T-cell (primary cell): ENCODE measurements at places on chromosomes 5 and 9. TPM values are rescaled to one million over a fixed set of nuclear protein-coding genes. Genes with fewer than 3 reads are reported as not detected.

- H3K36me3 ChIP-seq, result no peaks in the 10 kb centered on the region
- no peak for DNase-seq
- no peak overlapping the region for H3K4me3 ChIP-seq
- no peak overlapping the region for H3K27ac ChIP-seq
- no peaks in the 10 kb centered on the region for H3K27me3 ChIP-seq
- no peaks in the 10 kb centered on the region for H3K4me1 ChIP-seq
These were observed 120.6 kb upstream of the CCDC112 start for GRCh38 chr5:115417076-115417475.

DNA sequence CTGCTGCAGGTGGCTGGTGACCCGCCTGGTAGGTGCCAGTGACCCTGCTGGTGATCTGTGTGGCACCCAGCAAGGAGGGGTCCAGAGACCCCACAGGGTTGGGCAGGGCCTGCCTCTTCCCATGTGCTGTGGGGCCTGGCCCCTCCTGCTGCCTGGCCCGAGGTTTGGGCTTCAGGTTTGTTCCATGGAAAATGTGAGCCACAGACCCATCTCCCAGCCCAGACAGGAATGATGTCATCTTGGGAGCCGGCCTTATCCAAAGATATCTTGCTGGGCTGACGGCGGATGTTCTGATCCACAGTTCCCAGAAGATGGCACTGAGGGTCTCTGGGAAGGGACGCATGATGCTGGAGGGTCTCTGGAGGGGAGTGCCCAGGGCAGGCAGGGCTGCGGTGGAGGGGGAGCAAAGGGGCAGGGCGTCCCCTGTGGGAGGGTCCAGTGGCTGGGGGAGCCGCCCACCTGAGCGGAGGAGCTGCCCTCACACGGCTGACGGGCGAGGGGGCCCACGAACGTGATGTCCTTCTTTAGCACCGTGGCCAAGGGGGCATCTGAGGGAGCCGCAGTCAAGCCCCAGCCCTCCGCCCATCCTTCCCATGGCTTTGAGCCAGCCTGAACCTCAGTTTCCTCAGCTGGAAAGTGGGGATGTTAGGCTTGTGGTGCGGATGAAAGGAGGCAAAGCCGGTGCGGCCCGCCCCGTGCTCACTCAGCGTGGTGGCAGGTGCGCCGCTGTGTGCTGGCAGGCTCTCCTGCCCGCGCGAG, 68.1 kb downstream of the COL5A1 start:
- no peak overlapping the region for H3K4me3 ChIP-seq
- no peaks in the 10 kb centered on the region for H3K27me3 ChIP-seq
- DNase-seq, result no peak
- H3K27ac ChIP-seq, result no peak overlapping the region
- H3K4me1 ChIP-seq, result no peaks in the 10 kb centered on the region

Gene BARHL1
- not detected for total RNA-seq

DNA sequence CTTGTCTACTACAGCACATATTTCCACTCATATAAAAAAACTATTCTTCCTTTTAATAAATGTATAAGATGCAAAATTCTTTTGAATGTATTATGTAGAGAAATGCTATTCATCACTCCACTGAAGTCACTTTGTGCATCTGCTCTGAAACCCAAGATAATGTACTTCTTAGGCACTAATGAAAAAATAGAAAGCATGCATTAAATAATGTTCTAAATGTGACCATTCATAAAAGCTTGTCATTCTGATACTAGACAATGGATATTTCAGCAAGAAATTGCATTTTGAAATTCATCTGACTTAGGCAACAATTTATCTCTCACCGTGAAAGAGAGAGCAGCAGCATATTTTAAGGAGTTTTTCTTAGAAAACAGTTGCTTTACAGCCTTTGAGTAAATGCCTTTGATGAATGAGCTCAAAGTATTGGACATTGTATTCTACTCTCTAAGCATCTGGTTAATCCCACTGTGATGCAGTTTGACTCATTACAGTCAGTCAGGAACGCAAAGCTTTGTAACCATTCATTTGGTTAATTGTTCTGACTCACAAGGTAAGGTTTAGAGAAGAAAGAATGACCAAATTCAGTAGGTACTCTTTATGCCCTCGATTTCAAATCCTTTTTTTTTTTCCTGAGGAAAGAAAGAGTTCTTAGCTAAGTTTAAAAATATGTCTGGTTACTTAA, 2233.8 kb upstream of the C9orf72 start:
- no peak overlapping the region for H3K4me3 ChIP-seq
- H3K27ac ChIP-seq, result no peak overlapping the region
- no peaks in the 10 kb centered on the region for H3K27me3 ChIP-seq
- H3K36me3 ChIP-seq, result no peaks in the 10 kb centered on the region

Gene IGFBPL1
- total RNA-seq, result not detected

Gene BTNL3
- total RNA-seq, result not detected

DNA sequence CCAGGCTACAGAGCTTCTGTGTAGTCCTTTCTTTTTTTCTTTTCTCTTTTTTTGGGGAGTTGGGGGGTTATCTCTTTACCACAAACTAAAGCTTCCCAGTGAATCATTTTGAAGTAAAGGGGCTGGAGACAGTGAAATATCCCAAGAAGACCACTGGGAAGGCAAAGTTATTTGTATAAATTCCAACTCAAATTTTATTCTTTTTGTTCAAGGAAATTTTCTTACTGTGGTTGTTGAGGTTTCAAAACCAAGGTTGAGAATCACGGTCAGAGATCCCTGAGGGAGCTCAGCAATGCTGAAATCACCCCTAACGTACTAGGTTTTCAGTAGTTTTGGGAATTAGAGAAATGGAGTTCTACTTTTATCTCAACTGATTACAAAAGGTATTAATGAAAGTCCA, 175.7 kb downstream of the ARHGEF28 start:
- H3K27ac ChIP-seq, result no peak overlapping the region
- DNase-seq, result no peak
- H3K4me1 ChIP-seq, result no peaks in the 10 kb centered on the region
- no peaks in the 10 kb centered on the region for H3K36me3 ChIP-seq

GRCh38 chr5:175885813-175886212, 14.4 kb downstream of the CPLX2 start:
- H3K4me3 ChIP-seq, result no peak overlapping the region
- peaks cover 39% of the 10 kb centered on the region for H3K27me3 ChIP-seq
- H3K36me3 ChIP-seq, result no peaks in the 10 kb centered on the region
- H3K27ac ChIP-seq, result no peak overlapping the region

- no peak for DNase-seq
- H3K27ac ChIP-seq, result no peak overlapping the region
- no peaks in the 10 kb centered on the region for H3K4me1 ChIP-seq
- H3K27me3 ChIP-seq, result peaks cover 28% of the 10 kb centered on the region
- H3K36me3 ChIP-seq, result no peaks in the 10 kb centered on the region
These were observed 100.9 kb upstream of the TBC1D2 start for GRCh38 chr9:98356326-98356725.

DNA sequence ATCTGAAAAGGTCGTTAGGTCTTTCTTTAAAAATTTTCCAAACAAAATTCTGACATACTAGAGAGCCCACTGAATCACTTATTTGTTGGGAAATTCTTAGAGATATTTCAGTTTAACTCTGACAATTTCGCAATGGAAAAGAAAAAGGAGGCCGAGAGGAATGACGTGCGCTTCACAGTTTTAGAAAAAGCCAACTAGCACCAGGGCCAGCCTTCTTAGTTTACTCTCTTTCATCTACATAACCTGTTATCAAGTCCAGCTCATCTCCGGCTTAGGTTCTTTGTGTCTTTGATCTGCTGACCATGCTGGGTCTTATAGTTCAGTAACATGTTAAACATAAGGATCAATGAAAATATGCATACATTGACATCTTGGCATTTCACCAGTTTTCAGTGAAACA, 201.7 kb upstream of the TAS2R1 start:
- no peaks in the 10 kb centered on the region for H3K4me1 ChIP-seq
- no peaks in the 10 kb centered on the region for H3K27me3 ChIP-seq
- no peak overlapping the region for H3K27ac ChIP-seq
- no peaks in the 10 kb centered on the region for H3K36me3 ChIP-seq
- DNase-seq, result no peak

- no peaks in the 10 kb centered on the region for H3K27me3 ChIP-seq
- no peaks in the 10 kb centered on the region for H3K36me3 ChIP-seq
- no peaks in the 10 kb centered on the region for H3K4me1 ChIP-seq
- H3K4me3 ChIP-seq, result no peak overlapping the region
- no peak for DNase-seq
These were observed 56.7 kb upstream of the CXCL14 start for GRCh38 chr5:135635451-135635850.

DNA sequence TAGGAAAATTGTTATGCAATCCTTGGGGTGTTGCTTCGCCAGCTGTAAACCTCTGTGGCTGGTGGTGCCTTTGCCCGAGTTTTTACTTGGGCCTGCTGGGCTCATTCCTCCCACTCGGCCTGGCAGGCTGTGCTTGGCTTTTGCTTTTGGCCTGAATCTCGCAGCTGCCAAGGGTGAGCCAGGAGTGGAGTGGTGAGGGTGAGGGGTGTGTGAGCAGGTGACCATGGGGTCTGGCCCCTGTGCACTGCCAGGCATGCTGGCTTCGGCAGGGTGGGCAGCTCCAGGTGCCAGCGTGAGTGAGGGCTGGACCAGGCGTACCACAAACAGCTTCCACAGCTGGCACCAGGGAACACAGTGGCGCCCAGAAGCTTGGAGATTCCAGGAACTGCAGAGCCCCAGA, 12.6 kb upstream of the DHFR start:
- H3K27me3 ChIP-seq, result no peaks in the 10 kb centered on the region
- no peak overlapping the region for H3K27ac ChIP-seq
- no peak for DNase-seq
- H3K4me1 ChIP-seq, result no peaks in the 10 kb centered on the region

Gene UNC13B
- total RNA-seq, result 1.2 TPM

- peak overlapping the region; percentile 95 for H3K27ac ChIP-seq
- DNase-seq, result no peak
- H3K36me3 ChIP-seq, result no peaks in the 10 kb centered on the region
- H3K27me3 ChIP-seq, result no peaks in the 10 kb centered on the region
- peak overlapping the region; percentile 90 for H3K4me3 ChIP-seq
These were observed 577 bp downstream of the RNF145 start for GRCh38 chr5:159208514-159209437.

Gene PCDHB5
- total RNA-seq, result not detected

DNA sequence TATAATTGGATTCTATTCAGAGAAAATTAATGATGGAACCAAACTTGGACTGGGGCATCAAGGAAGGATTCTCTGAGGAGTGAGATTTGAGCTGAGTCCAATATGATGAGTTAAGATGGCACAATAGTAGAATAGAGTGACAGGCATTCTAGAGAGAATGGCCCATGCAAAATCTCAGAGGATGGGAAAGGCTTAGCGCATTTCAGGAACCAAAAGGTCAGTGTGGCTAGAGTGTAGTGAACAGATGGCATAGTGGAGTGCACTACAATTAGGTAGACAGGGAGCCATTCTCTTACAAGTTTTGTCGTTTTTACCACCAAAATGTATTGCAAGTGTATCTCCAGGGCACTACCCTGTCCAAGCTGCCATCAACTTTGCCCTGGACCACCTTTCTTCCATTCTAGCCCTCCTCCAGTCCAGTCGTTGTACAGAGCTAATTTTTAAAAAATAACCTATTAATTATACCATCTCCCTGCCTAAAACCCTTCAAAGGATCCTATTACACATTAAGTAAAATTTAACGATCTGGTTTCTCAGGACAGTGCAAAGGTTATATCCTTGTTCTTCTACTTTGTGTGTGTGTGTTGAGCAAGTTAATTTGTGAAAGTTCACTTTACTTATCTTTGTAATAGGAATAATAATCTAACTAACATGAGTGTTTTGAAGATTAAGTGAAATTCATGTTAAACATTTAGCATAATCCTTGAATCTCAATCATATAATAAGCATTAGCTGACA, 211.7 kb downstream of the COMMD10 start:
- no peak overlapping the region for H3K27ac ChIP-seq
- no peaks in the 10 kb centered on the region for H3K4me1 ChIP-seq
- H3K36me3 ChIP-seq, result peaks cover 31% of the 10 kb centered on the region
- H3K27me3 ChIP-seq, result no peaks in the 10 kb centered on the region
- DNase-seq, result no peak

GRCh38 chr5:107578051-107578635, 92.6 kb downstream of the EFNA5 start:
- H3K4me1 ChIP-seq, result no peaks in the 10 kb centered on the region
- no peaks in the 10 kb centered on the region for H3K27me3 ChIP-seq
- no peak for DNase-seq
- no peak overlapping the region for H3K27ac ChIP-seq
- H3K36me3 ChIP-seq, result no peaks in the 10 kb centered on the region
- H3K4me3 ChIP-seq, result no peak overlapping the region

DNA sequence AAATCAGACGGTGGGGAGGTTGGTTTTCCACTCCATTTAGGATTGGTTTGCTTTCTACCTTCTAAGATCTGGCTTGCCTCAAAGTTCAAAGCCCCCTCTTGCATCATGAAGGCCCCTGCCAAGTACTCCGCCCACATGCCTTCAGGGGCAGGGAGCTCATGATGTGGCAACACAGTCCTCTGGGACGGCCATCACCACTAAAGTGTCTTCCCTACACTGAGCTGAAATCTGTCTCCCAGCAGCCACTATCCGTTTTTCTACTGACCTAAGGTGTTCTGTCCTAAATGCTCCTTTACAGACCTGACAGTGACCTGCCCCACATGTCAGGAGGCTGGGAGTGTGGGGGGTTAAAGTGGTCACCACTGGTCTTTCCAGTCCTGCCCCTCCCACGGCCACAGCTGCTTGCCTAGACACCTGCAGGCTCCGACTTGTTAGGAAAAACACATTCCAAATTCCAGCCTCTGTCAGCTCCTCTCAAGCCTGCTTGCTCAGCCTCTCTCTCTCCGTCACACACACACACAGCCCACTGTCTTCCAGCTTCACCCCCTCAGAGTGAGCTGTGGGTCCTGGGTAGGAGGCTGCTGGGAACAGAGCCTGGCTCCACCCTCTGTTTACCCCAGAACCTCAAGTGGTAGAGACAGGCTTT, 44.9 kb downstream of the SHB start:
- no peaks in the 10 kb centered on the region for H3K36me3 ChIP-seq
- H3K4me1 ChIP-seq, result no peaks in the 10 kb centered on the region
- H3K27ac ChIP-seq, result no peak overlapping the region
- no peak for DNase-seq
- no peak overlapping the region for H3K4me3 ChIP-seq
- peaks cover 4% of the 10 kb centered on the region for H3K27me3 ChIP-seq

DNA sequence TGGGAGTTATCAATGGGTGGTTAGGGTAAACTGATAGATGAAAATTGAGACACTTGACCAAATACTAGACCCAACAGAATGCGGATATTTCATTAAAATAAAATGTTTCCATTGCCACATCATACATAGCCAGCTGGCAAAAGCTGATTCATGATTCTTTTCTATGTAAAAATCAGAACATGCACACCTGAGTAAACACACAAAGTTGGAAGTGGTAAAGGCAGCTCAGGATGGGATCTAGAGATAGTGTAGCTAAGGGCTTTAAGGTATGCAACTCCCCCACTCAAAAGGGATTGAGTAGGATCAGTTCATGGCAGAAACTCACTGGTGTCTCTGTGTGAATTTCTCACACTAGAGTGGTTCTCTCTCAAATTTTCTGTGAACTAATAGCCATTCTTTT, 541.1 kb upstream of the GRAMD2B start:
- no peaks in the 10 kb centered on the region for H3K36me3 ChIP-seq
- no peak overlapping the region for H3K27ac ChIP-seq
- H3K4me3 ChIP-seq, result no peak overlapping the region

Gene GAPT
- total RNA-seq, result 0.85 TPM
